ENCODE measurements at places on chromosomes 11 and 22. TPM values are rescaled to one million over a fixed set of nuclear protein-coding genes. Genes with fewer than 3 reads are reported as not detected.

The ST14 gene
- total RNA-seq: 52.2 TPM

The IL10RA gene
- total RNA-seq: 434 TPM

The CCDC116 gene
- 0.52 TPM for total RNA-seq

The ZNF215 gene
- 2.8 TPM for total RNA-seq

The DMC1 gene
- total RNA-seq: 0.22 TPM

The C11orf97 gene
- not detected for total RNA-seq

The SYT13 gene
- total RNA-seq: not detected

The ZW10 gene
- 11.7 TPM for total RNA-seq

The C11orf42 gene
- total RNA-seq: not detected

The C11orf16 gene
- total RNA-seq: not detected

The CRACR2B gene
- 9.7 TPM for total RNA-seq

The ACRV1 gene
- not detected for total RNA-seq

The ANKK1 gene
- total RNA-seq: 0.89 TPM

All from B cell (primary cell).